ENCODE measurements at places on chromosomes 1 and 21. TPM values are rescaled to one million over a fixed set of nuclear protein-coding genes. Genes with fewer than 3 reads are reported as not detected.

Gene NHLH1
- not detected for total RNA-seq

Gene MGST3
- total RNA-seq = 257 TPM

DNA sequence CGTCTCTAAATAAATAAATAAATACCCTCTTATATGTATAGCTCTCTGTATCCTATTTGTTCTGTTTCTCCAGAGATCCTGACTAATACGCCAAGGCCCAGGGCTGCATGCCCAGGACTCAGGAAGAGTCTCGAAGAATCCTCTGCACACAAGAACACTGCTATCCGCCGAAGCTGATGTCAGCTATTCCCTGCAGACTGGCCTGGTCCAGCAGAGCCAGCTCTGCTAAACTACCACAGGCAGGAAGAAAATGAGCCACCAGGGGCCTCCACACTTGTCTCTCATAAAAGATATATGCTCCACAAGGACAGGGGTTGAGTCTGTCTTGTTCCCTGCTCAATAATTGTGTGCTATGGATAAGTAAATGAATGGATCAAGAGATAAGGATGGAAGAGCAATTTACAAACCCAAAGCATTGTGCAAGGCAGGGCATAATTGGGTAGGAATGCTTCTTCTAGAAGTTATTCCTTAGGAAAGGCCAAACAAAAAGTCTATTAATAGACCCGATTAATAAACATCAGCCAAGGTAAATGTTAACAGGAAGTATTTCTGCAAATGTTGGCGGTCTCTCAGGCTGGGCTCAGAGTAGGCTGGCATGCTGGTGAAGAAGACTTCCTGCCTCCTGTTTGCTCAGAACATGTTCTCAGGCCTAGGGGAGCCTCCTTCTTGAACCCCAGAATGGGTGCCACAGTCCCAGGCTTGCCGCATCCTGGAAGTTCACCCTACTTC lies 26.3 kb upstream of the MAN1C1 start:
- H3K27ac ChIP-seq = peak overlapping the region; percentile 57
- peaks cover 3% of the 10 kb centered on the region for H3K4me1 ChIP-seq
- no peaks in the 10 kb centered on the region for H3K27me3 ChIP-seq
- no peaks in the 10 kb centered on the region for H3K36me3 ChIP-seq

DNA sequence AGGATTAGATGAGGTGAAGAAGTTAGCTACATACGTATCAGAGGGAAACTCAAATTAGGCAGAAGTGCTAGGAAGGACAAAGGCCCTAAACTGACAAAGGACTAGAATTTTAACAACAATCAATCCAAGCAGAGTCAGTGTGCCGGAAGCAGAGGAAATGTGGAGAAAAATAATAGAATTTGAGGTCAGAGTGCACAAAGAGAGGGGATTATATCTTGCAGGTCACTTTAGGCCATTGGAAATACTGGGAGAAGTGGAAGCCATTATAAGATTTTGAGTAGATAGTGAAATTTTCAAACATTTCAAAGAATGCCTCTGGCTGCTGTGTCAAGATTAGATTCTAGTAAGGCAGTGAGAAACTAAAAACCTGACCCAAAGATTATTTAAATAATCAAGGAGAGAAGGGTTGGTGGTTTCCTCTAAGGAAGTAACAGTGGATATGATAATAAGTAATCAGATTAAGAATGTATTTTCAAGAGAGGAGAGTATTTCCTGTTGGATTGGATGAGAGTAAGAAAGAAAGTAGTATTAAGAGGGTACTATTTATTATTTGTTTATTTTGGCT lies 889.2 kb upstream of the NCAM2 start:
- no peak overlapping the region for H3K27ac ChIP-seq
- no peak for DNase-seq
- no peaks in the 10 kb centered on the region for H3K4me1 ChIP-seq
- no peaks in the 10 kb centered on the region for H3K27me3 ChIP-seq

GRCh38 chr1:1621173-1622009 lies 6.1 kb downstream of the MIB2 start:
- H3K27me3 ChIP-seq = no peaks in the 10 kb centered on the region
- no peak for DNase-seq
- peaks cover 52% of the 10 kb centered on the region for H3K36me3 ChIP-seq

- H3K27ac ChIP-seq = peak overlapping the region; percentile 100
- H3K27me3 ChIP-seq = no peaks in the 10 kb centered on the region
- H3K4me3 ChIP-seq = peak overlapping the region; percentile 100
- no peaks in the 10 kb centered on the region for H3K36me3 ChIP-seq
- DNase-seq = no peak
These were observed 1.2 kb upstream of the CAP1 start for GRCh38 chr1:40039245-40039756.

DNA sequence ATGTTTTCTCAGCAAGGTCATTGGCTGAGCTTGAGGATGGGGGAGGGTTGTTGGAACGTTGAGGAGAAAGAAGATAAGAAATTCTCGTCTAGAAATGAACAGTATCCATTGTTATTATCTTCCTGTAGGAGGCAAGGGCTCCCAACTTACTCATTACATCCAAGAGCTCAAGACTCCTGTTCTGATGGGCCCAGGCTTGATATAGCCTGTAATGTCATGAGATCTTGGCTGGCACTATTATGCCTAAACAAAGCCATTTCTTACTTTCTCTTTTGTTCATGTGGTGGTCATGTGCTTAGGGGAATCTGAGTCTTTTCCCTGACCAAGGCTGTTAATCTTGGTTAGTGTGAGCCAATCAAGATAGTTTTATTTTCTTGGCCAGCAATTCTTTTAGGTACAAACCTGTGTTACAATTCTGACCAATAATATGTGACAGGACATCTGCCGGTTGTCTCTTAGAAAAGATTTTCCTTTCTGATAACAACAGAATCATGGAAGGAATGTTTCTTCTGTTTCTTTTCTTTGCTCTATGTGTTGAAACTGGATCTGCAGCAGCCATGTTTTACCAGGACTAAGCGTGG lies 15.2 kb upstream of the IGSF3 start:
- H3K4me1 ChIP-seq = no peaks in the 10 kb centered on the region
- DNase-seq = no peak
- no peak overlapping the region for H3K4me3 ChIP-seq
- H3K27ac ChIP-seq = no peak overlapping the region
- H3K36me3 ChIP-seq = no peaks in the 10 kb centered on the region

- peaks cover 5% of the 10 kb centered on the region for H3K4me1 ChIP-seq
- no peak for DNase-seq
- H3K36me3 ChIP-seq = peaks cover 14% of the 10 kb centered on the region
- H3K27me3 ChIP-seq = no peaks in the 10 kb centered on the region
- no peak overlapping the region for H3K4me3 ChIP-seq
These were observed 26.0 kb downstream of the SDE2 start for GRCh38 chr1:225973158-225973557.

Measured in esophagus muscularis mucosa (tissue), 4 donors.